ENCODE measurements at places on chromosomes 6 and 20.

GRCh38 chr6:845101-845500 lies 152.2 kb upstream of the EXOC2 start:
- no peak for DNase-seq

GRCh38 chr6:30000156-30000791 lies 57.9 kb downstream of the HLA-A start:
- DNase-seq, result peak; percentile 43

DNA sequence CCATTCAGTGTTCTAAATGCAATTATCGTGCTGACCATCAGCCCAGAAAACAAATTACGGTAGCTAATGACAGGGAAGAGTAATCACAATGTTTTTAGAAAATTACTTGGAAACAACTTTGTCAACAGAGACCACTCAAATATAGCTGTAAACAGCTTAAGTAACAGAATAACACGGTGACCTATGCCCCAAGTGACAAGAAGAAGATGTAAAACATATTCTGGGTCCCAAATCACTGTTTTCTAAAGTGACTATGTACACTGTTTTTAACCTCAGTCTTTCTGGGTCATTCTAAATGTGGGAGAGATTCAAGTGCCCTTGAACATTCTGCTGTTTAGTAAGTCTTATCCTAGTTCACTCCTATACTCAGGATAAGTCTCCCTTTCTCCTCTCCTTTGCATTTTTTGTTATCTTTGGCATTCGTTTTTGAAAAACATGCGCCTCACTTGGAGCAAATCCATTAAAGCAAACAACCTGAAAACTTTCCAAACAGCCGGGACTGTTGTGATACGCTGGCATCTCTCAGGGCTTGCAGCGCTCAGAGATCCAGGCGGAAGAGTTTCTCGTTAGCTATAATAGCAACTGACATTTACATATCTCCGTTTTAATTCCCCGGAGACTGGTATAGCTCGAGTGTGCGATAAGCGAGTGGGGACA lies 114.5 kb upstream of the SOX4 start:
- DNase-seq, result no peak

DNA sequence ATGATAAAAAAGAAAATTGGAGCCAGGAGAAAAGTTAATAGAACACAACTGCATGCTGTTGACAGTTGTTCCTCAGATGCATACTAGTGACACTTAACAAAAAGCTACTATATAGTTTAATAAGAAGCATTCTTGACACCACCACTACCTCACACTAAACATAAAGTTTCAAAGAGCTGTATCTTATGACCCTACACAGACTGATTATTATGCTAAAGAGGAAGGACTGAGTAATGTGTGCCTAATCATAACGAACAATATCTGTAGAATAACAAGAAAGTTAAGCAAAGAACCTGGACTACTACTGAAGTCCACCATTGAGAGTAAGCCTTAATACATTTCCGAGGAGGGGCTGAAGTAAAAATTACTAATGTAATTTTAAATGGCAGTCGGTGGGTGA lies 99.8 kb downstream of the IRAK1BP1 start:
- DNase-seq, result no peak

- peak; percentile 41 for DNase-seq
Measured at GRCh38 chr6:47473791-47474346, 3.7 kb upstream of the CD2AP start.

DNA sequence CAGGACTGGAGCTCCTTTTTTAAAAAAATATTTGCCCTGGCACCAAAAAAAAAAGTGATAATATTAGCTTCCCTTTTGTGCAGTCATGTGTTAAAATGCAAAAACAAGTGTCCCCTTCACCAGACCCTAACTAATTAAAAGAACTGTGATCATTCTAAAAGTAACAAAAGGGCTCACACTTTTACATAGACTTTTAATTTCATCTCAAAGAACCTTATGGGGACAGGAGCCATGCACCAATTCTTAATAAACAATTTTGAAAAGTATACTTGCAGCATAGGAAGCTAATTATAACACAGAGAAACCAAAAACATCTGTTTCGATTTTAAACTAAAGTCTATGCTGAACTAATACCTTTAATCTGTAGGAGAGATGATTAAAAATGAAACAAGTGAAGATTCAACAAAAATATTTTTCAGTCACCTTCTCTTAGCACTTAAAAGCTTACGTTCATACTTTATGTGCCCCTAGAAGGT lies 17.3 kb downstream of the STX7 start:
- no peak for DNase-seq

DNA sequence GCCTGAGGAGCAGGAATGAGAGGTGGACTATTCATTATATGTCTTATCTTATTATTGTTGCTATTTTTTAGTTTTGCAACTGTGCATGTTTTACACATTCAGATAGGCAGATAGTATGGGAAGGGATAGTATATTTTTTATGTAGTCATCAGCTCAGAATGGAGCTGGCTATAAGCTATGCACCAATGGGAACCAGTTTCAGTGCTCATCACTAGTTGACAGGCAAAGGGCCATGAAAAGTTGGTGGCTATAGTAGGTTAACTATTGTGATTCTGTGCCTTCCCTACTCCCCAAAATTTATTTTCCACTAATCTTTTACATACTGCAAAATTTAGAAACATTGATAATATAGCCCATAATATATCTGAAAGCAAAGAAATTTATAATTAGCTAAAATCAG lies 5.3 kb upstream of the UBD start:
- DNase-seq, result peak; percentile 15

DNA sequence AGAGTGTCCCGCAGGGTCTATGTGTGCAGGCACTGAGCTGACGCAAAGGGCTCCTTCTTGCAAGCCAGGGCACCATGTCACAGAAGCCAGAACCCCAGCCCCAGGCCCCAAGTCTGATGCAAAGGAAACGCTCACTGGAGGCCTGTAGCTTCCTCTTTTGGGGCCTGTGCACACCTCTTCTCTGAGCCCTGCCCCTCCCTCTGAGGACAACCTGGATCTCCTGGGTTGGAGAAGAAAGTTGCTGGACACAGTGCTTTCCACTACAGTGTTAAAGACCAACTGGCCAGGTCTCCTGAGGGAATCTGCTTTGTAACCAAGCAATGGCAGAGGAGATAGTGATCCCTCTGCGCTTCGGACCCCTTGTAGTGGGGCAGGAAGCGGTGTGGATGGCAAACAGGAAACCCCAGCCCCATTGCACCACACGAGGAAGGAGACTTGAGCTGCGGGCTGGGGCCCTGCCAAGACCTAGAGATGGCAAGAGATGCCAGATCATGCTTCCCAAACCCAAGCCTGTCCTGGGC lies 90.0 kb downstream of the PRND start:
- no peak for DNase-seq

DNA sequence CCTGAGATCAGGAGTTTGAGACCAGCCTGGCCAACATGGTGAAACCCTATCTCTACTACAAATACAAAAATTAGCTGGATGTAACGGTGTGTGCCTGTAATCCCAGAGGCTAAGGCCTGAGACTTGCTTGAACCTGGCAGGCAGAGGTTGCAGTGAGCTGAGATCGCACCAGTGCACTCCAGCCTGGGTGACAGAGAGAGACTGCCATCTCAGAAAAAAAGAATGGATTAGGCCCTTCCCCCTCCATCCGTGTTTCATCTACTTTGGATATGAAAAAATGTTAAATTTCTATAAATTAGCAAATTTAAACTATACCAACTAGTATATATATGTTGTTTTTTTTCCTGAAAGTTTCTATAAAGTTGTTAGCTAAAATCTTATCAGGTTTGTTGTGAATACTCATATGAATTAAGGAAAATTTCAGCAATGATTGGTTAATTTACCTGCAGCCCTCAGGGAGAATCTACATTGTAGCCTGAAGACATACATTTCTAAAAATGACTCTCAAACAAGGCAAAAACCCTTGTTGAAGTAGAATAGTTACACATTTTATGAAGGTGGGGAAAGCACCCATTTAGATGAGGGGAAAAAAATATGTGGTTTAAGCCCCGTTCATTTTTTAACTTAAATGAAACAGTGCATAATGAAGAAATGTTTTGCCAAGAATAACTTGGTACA lies 120.9 kb downstream of the TIAM2 start:
- DNase-seq, result no peak

- DNase-seq, result no peak
Measured at GRCh38 chr6:144582939-144583613, 297.9 kb downstream of the UTRN start.

GRCh38 chr20:39110819-39111136 lies 148.6 kb downstream of the DHX35 start:
- no peak for DNase-seq

GRCh38 chr20:12893019-12893418 lies 115.8 kb upstream of the SPTLC3 start:
- no peak for DNase-seq

Measured in epithelial cell of esophagus (primary cell).